Dermis blood vessel endothelial cell (primary cell): ENCODE measurements at places on chromosomes 7 and 10. TPM values are rescaled to one million over a fixed set of nuclear protein-coding genes. Genes with fewer than 3 reads are reported as not detected.

Gene COL28A1
- 0.17 TPM in 1 of 2 replicates, not detected in the other for total RNA-seq

Gene AOC1
- total RNA-seq = not detected in 2 replicates

Gene PLAC9
- 0.60 and 0.68 TPM in 2 replicates for total RNA-seq

DNA sequence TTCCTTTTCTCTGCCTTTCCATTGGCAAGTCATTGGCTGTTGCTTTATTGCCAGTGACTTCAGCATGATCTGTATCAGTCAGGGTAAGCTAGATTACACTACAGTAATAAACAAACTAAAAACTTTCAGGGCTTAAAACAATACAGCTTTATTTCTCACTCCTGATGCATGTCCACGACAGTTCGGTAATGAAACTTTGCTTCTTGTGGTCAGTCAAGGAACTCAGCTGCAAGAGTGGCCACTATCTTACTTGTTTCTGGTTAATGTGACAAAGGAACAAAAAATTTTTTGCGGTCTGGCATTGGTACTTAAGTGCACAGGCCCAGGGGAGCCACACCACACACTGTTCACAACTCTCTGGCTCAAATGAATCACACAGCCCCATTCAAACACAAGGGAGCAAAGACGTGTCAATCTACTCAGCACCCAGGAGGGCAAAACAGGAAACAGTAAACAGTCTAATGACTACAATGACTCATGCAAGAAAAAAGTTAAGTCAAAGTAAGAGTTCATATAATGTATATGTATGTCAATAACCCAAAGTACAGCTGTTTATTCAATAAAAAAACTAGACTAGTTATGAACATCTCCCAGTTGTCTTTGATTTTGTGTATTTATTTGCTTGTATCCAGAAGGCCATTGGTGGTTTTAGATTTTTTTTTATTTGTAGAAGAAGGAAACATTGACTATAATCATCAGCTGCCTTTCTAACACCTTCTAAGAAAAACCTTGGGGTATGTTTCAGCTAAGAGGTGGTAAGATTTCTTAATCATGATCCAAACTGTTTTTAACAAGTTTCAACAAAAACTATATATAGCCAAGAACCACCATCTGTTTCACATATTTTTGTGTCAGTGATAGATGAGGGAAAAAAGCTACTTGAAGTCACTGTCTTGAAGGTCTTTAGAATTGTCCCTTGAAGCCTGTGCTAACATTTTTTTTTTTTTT lies 134.4 kb upstream of the FAM3C start:
- peak; percentile 75 for DNase-seq

GRCh38 chr10:126278851-126279250 lies 109.4 kb downstream of the ADAM12 start:
- DNase-seq = no peak
